ENCODE measurements at places on chromosomes 1 and 21. TPM values are rescaled to one million over a fixed set of nuclear protein-coding genes. Genes with fewer than 3 reads are reported as not detected.

GRCh38 chr1:153374071-153374470 is 1.4 kb downstream of the S100A12 start:
- no peak overlapping the region for H3K4me3 ChIP-seq
- H3K27me3 ChIP-seq, result peaks cover 5% of the 10 kb centered on the region
- H3K36me3 ChIP-seq, result no peaks in the 10 kb centered on the region
- DNase-seq, result no peak
- no peaks in the 10 kb centered on the region for H3K4me1 ChIP-seq
- H3K27ac ChIP-seq, result no peak overlapping the region

DNA sequence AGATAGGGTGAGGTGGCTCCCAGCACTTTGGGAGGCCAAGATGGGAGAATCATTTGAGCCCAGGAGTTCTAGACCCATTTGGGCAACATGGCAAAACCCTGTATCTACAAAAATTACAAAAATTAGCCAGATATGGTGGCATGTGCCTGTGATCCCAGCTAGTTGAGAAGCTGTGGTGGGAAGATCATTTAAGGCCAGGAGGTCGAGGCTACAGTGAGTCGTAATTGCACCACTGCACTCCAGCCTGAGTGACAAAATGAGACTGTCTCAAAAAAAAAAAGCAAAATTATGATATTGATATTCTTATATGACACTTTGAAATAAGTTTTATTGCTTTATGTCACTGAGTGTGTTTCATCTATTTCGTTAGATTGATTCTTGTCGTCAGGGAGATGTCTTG is 7.4 kb downstream of the ACADM start:
- H3K36me3 ChIP-seq, result peaks cover 11% of the 10 kb centered on the region
- H3K4me1 ChIP-seq, result peaks cover 4% of the 10 kb centered on the region
- H3K27ac ChIP-seq, result no peak overlapping the region

DNA sequence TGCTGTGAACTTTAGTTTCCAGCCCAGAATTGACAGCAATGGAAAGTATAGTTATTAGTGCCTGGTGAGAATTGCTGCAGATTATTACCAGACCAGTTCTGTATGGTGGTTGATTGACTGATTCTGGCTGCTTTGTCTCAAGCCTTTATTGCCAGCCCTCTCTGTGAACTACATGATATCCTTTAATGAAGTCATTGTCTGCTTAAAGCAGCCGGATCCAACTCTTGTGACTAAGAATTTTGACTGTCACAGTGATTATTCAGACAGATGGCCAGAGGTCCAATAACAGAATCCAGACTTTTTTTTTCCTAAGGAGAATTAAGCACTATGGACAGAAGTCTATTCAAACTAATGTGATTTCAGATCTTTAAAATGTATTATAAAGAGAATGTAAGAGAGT is 1548.6 kb upstream of the B3GALT2 start:
- no peaks in the 10 kb centered on the region for H3K27me3 ChIP-seq
- no peak for DNase-seq
- no peak overlapping the region for H3K27ac ChIP-seq
- no peaks in the 10 kb centered on the region for H3K36me3 ChIP-seq
- H3K4me1 ChIP-seq, result no peaks in the 10 kb centered on the region
- no peak overlapping the region for H3K4me3 ChIP-seq

DNA sequence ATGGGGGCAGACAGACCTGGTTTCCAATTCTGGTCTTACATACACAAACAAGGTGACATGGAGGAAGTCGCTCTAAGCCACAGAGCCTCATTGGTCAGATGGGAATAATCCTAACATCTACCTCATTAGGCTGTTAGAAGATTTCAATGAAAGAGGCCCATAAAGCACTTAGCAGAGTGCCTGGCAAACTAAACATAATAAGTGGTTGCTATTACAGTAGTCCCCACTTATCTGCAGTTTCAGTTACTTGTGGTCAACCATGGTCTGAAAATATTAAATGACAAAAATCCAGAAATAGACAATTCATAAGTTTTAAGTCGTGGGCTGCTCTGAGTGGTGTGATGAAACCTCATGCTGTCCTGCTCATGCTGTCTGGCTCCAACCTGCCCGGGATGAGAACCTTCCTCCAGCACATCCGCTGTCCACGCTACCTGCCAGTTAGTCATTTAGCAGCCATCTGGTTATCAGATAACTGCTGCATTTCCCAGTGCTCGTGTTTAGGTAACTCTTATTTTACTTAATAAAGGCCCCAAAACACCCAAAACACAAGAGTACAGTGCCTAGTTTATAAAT is 112.3 kb downstream of the DDX20 start:
- H3K4me3 ChIP-seq, result no peak overlapping the region
- no peaks in the 10 kb centered on the region for H3K36me3 ChIP-seq
- H3K27ac ChIP-seq, result no peak overlapping the region
- H3K4me1 ChIP-seq, result no peaks in the 10 kb centered on the region
- no peaks in the 10 kb centered on the region for H3K27me3 ChIP-seq

GRCh38 chr1:52867087-52867863 is 24.7 kb downstream of the ZYG11A start:
- H3K4me1 ChIP-seq, result no peaks in the 10 kb centered on the region
- no peak overlapping the region for H3K4me3 ChIP-seq
- H3K36me3 ChIP-seq, result no peaks in the 10 kb centered on the region
- H3K27ac ChIP-seq, result no peak overlapping the region

GRCh38 chr1:182718311-182718710 is 33.9 kb upstream of the RGS8 start:
- peaks cover 8% of the 10 kb centered on the region for H3K4me1 ChIP-seq
- no peak overlapping the region for H3K27ac ChIP-seq
- no peak for DNase-seq
- H3K36me3 ChIP-seq, result no peaks in the 10 kb centered on the region
- H3K4me3 ChIP-seq, result no peak overlapping the region

DNA sequence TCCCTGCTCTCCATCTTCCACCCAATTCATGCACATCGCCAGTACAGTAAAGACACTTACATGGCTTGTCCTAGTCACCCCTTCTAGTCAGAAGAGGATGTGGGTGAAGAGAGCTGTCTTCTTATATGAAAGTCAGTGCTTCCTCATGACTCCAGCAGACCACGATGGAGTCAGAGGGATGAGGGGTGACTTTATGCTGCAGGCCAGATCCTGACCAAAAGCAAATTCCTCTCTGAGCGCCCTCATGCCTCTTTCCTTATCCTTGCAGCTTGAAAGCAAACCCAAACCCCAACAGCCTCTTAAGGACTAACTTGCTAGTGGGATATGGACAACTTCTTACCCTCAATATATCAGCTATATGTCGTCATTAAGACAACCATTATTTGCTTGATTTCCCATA is 348.2 kb upstream of the DUSP10 start:
- H3K27ac ChIP-seq, result no peak overlapping the region
- H3K27me3 ChIP-seq, result no peaks in the 10 kb centered on the region
- H3K36me3 ChIP-seq, result no peaks in the 10 kb centered on the region
- no peak for DNase-seq

DNA sequence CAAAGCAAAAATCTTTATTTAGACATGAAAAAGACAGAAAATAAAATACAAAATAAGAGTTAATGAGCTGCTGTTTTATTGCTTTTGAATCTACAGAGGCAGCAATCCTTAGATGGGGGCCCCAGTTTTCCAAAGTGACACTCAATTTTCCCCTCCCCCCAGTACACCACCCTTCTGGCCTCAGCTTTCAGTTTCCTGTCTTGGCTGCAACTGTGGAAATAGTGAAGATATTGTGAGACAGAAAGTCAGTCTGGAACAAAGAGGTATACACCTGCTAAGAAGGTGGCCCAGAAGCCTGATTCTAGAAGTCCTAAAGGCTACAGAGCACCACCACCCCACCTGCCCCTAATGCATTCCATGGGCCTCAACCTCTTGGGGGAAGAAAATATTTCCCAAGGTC is 1.1 kb upstream of the MTMR11 start:
- no peak overlapping the region for H3K4me3 ChIP-seq
- no peak for DNase-seq
- no peaks in the 10 kb centered on the region for H3K36me3 ChIP-seq
- H3K27me3 ChIP-seq, result no peaks in the 10 kb centered on the region

- no peaks in the 10 kb centered on the region for H3K36me3 ChIP-seq
- no peak for DNase-seq
- no peaks in the 10 kb centered on the region for H3K27me3 ChIP-seq
Observed at GRCh38 chr1:33337441-33337840, 16.5 kb upstream of the A3GALT2 start.

DNA sequence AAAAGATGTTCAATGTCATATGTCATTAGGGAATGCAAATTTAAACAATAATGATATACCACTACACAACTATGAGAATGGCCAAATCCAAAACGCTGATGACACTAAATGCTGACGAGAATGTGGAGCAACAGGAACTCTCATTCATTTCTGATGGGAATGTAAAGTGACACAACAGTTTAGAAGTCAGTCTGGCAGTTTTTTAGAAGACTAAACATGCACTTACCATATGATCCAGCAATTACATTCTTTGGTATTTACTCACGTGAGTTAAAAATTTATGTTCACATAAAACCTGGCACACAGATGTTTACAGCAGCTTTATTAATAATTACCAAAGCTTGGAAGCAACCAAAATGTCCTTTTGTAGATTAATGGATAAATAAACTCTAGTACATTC is 110.4 kb upstream of the C1orf21 start:
- no peak for DNase-seq
- no peaks in the 10 kb centered on the region for H3K4me1 ChIP-seq
- H3K36me3 ChIP-seq, result no peaks in the 10 kb centered on the region
- H3K4me3 ChIP-seq, result no peak overlapping the region

GRCh38 chr1:48898894-48899293 is 122.2 kb upstream of the BEND5 start:
- H3K4me1 ChIP-seq, result no peaks in the 10 kb centered on the region
- no peaks in the 10 kb centered on the region for H3K27me3 ChIP-seq
- H3K4me3 ChIP-seq, result no peak overlapping the region
- no peak overlapping the region for H3K27ac ChIP-seq

DNA sequence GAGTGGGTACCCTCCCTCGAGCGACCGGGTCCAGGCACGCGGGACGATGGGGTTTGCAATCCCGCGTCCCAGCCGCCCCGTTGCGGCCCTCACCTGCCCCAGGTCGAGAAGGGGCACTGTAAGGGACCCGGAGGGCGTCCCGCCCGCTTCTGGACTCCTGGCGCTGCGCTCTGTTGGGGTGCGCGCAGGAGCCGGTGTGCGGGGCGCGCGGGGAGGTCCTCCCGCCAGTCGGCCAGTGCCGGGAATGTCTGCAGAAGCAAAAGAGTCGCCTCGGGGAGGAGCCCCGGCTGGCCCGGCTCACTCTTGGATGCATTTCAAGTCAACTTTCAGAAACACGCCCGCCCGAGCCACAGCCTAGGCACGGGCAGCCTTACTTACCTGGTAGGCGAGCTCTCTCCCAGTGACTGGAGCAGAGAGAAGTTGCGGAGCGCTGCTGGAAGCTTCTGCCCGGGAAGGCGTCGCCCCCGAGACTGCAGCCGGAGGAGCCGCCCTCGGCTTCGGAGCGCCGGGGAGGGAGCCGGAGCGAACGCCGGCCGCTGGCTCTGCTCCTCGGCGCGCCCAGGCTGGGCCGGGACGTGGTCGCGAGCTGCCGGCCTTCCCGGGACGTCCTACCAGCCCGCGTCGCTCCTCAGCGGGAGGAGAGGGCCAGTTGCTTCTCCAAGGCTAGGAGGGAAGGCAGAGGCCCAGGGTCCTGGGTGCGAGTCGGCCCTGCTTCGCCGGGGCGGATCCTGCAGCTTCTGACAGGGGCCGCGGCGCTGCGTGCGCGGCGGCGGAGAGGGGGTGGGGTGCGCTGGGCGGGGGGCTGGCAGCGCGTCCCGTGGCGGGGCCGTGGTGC is at the start of gene LMX1A:
LMX1A (minus strand) TSS at position 739 of the 835 bp plus-strand sequence. CDS start 1,156 bp downstream, outside the sequence.
- DNase-seq, result no peak
- H3K27me3 ChIP-seq, result peaks cover 30% of the 10 kb centered on the region
- no peak within 1 kb of the TSS for H3K27ac ChIP-seq
- no peaks in the 10 kb centered on the region for H3K4me1 ChIP-seq

DNA sequence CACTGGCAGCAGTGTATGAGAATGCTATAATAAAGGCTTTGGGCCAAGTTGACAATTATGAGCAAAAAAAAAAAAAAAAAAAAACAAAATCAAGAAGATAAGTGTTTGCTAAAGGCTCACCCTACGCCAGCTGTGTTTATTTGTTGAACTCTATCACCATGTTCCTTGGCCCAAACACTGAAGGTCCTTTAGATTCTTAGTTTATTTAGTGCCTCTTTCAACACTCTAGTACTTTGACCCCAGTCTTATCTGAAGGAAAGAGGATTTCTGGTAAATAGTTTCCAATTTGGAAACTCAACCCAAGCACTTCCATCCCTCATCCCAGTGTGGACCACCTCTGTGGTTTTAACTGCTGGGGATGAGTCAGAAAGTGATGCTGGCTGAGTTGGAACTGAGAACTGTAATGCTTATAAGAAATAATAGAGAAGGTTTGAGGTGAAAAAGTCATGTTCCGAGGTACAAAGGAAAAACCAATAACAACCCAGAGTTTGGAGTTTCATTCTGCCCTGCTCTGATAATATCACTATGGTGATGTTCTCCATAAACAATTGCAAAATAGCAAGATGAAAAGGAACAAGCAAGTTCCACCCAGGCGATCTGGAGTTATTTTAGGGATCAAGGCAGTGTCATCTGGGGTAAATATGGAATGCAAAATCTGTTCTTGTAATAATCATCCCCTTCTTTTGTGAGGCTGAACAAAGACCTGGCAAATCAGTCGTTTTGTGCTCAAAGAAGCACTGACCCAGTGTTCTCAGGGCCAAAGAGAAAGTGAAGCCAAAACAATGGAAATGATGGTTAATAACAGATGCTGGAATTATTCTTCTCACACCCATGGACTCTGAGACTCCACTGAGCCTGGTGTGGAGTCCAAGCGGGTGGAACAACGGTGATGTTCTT is 19.7 kb upstream of the CAPZB start:
- no peaks in the 10 kb centered on the region for H3K36me3 ChIP-seq
- H3K27ac ChIP-seq, result no peak overlapping the region

DNA sequence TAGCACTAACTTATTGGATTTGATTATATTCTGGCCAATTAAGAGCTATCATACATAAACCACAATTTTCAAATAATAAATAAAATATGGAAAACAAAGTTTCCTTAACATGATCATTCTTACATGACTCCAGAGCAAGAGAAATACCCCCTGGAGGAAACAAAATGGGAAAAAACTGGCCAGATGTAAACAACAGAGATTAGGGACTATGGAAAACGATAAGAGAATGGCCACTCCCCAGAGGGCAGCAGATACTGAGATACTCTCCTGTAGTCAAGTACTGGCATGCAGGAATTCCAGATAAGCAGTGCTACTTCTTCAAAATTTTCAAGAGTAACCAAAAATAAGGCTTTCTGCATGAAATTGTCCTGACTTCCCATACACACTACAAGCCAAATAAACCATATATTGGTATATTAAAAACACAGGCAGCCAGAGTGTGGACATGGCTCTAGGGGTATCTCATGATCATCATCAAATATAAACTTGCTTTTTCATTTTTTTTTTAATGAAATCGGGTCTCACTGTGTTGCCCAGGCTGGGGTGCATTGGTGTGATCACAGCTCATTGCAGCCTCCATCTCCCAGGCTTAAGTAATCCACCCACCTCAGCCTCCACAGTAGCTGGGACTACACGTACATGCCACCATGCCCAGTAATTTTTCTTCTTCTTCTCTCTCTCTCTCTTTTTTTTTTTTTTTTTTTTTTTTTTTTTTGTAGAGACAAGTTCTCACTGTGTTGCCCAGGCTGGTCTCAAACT is 118.5 kb downstream of the EIF4G3 start:
- H3K36me3 ChIP-seq, result no peaks in the 10 kb centered on the region
- DNase-seq, result no peak
- H3K27ac ChIP-seq, result peak overlapping the region; percentile 27
- no peaks in the 10 kb centered on the region for H3K27me3 ChIP-seq

The KRTAP12-2 gene
- not detected for polyA plus RNA-seq

The PAQR6 gene
- polyA plus RNA-seq, result 0.53 TPM

The GBP1 gene
- 77.4 TPM for polyA plus RNA-seq

The MRPS14 gene
- polyA plus RNA-seq, result 49.4 TPM

The FLG2 gene
- polyA plus RNA-seq, result not detected

The FAM151A gene
- not detected for polyA plus RNA-seq

The CR1L gene
- not detected for polyA plus RNA-seq

The MAP10 gene
- polyA plus RNA-seq, result 1.4 TPM
